ENCODE measurements at places on chromosomes 13 and 19.

GRCh38 chr19:48471836-48472235 is 2.7 kb downstream of the CYTH2 start:
- peaks cover 6% of the 10 kb centered on the region for H3K36me3 ChIP-seq
- no peak for DNase-seq
- H3K27ac ChIP-seq = peak overlapping the region; percentile 15
- peaks cover 17% of the 10 kb centered on the region for H3K4me1 ChIP-seq
- no peak overlapping the region for H3K4me3 ChIP-seq
- no peaks in the 10 kb centered on the region for H3K27me3 ChIP-seq

DNA sequence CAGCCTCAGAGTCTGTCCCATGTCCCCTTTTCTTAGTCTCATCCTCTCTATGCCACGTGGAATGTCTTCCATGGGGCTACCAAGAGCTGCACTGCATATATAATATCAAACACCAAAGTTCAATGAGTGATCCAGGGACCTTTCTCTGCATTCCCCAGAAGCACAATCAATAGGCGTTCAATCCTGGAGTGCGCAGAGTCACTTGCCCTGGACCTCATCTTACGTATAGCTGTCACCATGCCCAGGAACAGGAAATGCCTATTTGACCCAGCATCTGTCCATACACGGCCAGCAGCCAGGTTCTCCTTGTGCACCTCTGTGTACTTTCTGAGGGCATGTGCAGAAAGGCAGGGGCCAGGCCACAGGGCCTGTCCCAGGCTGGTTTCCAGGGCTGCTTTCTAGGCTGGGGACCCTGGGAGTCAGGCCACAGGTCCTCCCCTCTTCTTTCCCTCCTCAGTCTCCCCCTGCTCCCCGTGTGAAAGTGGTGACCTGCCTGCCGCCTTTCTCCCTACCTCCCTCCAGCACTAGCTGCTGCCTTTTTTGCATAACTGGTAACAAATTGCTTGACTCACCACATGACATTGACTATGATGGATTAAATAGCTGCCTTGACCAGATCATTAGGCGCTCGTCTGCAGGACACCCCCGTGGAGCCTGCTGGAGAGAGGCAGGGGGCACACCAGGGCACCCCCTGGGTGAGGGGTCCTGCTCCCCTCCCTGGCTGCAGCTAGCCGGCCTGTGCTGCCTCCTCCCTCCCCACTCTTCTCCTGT is 222.0 kb downstream of the ZNF536 start:
- H3K4me1 ChIP-seq = no peaks in the 10 kb centered on the region
- no peak overlapping the region for H3K27ac ChIP-seq
- H3K4me3 ChIP-seq = no peak overlapping the region
- no peaks in the 10 kb centered on the region for H3K36me3 ChIP-seq

- H3K27me3 ChIP-seq = no peaks in the 10 kb centered on the region
- DNase-seq = no peak
- H3K4me3 ChIP-seq = no peak overlapping the region
Observed at GRCh38 chr19:33385956-33386355, 12.4 kb downstream of the CEBPG start.

DNA sequence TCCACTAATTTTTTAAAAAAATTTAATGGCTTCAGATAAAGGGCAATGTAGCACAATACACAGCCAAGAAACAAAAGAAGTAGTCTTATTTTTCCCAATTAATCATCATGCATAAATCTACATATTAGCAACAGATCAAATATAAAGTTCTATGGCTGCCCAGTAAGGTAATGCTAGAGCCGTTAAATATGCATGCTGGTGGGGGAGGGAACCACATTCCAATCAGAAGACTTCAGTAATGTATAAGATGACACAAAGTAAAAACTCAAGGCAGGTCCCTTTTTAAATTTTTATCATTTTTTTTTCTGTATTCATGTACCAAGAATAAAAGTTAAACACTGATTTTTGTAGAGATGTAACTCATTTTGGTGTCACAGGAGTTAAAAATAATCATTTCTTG is 62.0 kb downstream of the MPHOSPH8 start:
- peaks cover 27% of the 10 kb centered on the region for H3K36me3 ChIP-seq
- DNase-seq = no peak
- H3K27ac ChIP-seq = no peak overlapping the region
- no peaks in the 10 kb centered on the region for H3K27me3 ChIP-seq
- H3K4me1 ChIP-seq = peaks cover 14% of the 10 kb centered on the region

GRCh38 chr13:40139896-40140520 is 484.5 kb downstream of the COG6 start:
- no peak for DNase-seq
- no peak overlapping the region for H3K4me3 ChIP-seq
- peaks cover 21% of the 10 kb centered on the region for H3K4me1 ChIP-seq
- no peak overlapping the region for H3K27ac ChIP-seq
- H3K27me3 ChIP-seq = no peaks in the 10 kb centered on the region

DNA sequence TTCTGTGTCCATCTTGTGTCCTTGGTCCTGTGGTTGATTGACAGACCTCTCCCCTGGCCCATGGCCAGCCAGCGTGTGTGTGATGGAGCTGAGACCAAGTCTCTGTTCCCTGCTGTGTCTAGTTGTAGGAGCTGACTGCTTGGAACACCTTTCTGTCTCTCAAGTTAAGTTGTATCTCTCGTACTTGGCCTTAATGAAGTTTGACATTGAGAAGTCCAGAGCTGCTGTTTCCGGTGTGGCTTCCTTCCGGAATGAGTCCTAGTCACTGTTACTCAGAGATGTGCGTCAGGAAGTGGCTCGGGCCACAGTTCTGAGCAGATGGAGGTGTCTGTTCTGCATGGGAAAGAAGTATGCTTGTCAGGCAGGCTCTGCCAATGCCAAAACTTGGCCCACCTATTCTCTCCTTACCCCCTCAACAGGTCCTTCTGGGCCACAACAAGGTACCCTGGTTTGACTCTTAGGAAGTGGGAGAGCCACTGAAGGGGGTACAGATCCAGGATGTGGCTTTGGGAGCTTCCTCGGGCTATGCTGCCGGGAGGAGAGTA is 54.3 kb downstream of the GATAD2A start:
- H3K4me3 ChIP-seq = peak overlapping the region; percentile 89
- DNase-seq = peak; percentile 89
- H3K36me3 ChIP-seq = peaks cover 26% of the 10 kb centered on the region
- H3K27ac ChIP-seq = peak overlapping the region; percentile 100
- peaks cover 85% of the 10 kb centered on the region for H3K4me1 ChIP-seq
- no peaks in the 10 kb centered on the region for H3K27me3 ChIP-seq

Data from activated CD8-positive, alpha-beta T cell treated with anti-CD3 and anti-CD28 coated beads for 36 hours (primary cell).